ENCODE measurements at places on chromosomes 5 and 9.

DNA sequence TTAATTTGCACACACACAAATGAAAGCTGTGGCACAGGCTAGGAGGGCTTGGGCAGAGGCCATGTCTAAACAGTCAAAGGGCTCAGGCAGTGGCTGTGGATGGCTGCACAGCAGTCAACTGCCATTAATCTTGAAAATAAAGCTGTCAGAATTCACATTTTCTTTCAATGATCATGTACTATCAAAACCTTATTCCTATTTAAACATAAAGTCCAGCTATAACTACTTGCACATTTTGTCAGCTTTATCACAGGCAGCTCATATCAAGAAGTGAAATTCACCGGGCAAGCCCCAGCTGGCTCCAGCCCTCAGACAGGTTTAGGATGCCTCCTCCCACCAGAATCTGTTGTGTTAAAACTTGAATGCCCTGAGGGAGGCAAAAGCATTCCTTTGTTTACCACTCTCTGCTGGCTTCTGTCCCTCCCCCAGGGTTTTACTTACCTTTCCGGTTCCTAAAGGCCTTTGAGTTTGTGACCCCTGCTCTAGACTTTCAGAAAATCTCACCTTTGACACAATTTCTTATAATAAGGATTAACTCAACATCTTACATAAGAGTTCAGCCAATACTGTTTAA lies 54.9 kb upstream of the GRAMD2B start:
- no peak for DNase-seq

DNA sequence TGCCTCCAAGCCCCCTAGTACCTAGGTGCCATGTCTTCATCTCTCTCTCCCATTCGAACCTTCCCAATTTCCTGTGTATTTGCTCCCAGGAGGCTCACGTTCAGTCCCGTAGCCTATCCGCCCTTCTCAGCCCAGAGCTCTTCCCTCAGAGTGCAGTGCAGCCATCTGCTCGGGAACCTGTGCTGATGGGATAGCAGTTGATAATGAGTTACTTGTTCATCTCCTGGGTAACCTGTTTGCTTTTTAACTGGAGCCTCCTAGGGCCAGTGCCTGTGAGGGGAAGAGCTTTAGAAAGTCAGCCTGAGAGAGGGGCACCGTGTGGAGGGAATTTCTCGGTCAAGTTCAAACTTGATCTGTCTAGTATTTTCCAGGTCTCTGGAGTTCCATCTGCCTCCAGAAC lies 229.8 kb upstream of the IL12B start:
- no peak for DNase-seq

DNA sequence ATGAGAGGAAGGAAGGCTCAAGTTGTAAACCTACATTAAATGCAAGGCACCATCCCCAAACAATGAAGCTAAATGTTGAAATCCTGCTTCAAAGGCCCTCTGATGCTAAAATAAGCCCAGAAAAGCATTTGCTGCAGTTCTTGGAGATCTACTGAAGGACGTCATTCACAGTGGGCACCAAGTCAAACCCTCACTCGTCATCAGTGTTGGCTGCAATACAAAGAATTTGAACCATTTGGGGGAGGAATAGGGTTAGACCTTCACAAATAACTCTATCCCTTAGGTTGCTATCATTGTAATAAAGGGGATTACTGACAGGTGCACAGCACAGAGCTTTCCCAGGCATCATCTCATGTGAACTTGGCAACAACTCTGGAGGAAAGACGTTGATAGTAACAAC lies 9.3 kb upstream of the MEGF9 start:
- no peak for DNase-seq

- DNase-seq, result no peak
Observed at GRCh38 chr9:113973963-113974413, 97.9 kb downstream of the ZNF618 start.

DNA sequence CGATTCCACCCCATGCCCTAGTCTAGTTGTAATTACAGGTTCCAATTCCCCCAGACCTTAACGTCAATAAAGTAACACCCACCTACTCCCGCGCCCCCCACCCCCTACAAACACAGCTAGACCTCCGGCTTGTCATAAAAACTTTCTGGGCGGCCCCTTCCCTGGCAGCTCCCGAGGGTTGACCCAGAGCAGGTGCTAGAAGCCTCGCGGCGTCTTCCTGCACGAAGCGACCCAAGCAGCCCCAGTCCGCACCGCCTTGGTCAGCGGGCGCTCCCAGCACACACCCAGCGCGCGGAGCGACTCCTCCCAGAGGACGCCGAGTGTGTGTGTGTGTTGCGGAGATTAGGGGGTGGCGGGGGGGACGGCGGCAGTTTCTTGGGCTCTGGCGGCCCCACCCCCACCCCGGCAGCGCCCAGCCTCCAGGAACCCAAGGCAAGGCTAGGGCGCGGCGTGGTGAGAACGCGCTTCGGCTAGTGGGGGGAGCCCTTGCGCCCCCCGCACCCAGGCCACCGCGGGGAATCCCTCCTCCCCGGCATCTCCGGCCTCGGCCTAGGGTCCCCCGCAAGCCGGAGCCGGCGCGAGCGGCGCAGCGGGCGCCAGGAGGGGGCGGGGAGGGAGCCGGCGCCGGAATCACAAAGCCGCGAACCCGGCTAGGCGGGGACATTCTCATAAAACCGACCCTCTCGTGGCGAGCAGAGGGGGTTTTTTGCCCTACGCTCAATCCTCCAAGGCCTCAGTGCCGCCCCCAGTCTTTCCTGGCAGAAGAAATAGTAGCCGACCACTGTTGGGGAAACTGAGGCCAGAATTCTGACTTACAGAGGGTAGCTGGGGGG lies 2.2 kb downstream of the PCDH1 start:
- DNase-seq, result no peak

- no peak for DNase-seq
Observed at GRCh38 chr9:106797299-106797698, 65.7 kb upstream of the ZNF462 start.

- no peak for DNase-seq
Observed at GRCh38 chr9:110895147-110895905, 142.9 kb downstream of the LPAR1 start.

DNA sequence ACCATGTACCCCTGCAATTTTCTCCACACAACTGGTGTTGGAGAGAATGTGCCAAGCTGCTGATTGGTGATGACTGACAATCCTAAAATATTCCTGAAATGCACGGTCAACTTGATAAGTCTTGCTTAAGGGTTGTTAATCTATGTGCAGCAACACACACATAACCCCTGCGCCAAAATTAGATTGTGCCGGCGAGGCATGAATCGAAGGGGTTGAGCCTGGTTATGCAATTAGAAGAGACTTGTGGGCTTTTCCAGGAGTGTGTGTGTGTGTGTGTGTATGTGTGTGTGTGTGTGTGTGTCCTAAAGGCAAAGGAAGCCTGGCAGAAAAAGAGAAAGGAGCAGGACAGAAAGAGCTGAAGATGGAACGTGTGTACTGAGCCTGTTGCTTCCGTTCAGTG lies 22.3 kb downstream of the IRX2 start:
- no peak for DNase-seq

- DNase-seq, result no peak
Observed at GRCh38 chr5:149544028-149544420, 7.2 kb downstream of the CSNK1A1 start.

GRCh38 chr9:38026840-38027527 lies 42.0 kb downstream of the SHB start:
- no peak for DNase-seq

DNA sequence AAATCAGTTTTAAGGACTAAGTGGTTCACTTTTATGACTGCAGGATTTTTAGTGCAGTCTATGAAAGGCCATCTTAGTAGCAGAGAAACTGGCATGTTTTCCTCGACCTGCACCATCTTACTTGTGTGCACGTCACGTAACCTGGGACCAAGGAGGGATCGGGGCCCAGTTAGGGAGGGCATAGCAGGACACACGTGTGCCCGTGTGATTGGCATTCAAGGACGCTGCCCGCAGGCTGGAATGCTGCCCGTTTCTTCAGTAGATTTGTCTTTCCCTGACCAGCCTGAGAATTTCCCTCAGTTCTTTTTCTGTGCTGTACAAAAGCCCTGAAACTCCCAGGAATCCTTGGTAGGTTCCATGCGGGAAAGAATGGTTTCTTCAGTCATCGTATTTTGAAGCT lies 196.3 kb downstream of the TRIO start:
- no peak for DNase-seq

GRCh38 chr5:76074487-76075065 lies 8.6 kb upstream of the SV2C start:
- DNase-seq, result no peak

DNA sequence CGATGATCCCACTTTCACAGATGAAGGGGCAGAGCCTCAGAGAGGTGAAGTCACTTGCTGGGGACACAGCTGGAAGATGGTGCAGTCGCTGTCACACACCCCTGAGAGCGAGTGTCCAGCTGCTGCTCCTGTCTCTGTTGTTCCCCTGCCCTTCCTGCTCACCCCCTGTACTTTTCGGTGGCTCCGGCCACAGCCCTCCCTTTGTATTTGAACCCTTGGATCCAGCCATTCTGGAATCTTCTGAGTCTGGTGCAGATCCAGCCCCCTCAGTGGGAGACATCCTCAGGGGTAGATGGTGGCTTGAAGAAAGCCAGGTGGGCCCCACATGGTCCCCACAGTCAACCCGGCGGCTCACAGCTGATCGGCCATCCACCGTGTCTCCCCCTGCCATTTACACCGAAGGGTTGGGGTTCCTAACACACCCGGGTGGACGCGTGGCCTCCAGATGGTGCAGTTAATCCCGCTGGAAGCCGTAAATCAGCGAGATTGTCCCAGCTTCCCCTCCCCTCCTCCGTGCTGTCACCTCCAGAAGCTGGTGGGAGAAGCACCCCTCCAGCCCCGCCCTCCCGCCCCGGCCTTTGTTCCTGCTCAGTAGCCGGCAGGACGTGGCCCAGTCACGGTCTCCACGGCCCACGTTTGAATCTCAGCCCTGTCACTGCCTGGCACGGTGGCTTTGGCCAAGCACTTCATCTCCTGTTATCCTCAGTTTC lies 204.8 kb downstream of the C9orf50 start:
- DNase-seq, result no peak

DNA sequence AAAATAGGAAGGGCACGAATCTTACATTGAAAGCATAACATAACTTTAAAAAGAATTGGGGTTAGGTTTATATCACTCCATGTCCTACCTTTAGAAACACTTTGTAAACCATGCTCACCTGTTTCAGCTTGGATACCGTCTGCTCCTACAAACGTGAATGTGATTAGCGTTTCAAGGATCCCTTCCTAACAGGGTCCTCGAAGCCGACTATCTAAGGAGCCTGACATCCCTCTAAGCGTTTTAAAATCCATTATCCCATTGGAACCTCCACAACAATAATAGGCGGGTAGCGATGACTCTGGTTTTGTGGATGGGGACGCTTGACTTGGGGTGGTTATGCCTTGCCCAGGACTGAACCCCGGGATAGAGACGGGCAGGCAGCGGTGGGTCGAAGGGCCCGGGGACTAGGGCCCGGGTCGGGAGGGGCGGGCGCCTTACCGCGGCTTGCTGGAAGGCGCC lies 937 bp downstream of the SVEP1 start:
- DNase-seq, result no peak

- DNase-seq, result no peak
Observed at GRCh38 chr5:131751506-131751905, 45.3 kb downstream of the FNIP1 start.

DNA sequence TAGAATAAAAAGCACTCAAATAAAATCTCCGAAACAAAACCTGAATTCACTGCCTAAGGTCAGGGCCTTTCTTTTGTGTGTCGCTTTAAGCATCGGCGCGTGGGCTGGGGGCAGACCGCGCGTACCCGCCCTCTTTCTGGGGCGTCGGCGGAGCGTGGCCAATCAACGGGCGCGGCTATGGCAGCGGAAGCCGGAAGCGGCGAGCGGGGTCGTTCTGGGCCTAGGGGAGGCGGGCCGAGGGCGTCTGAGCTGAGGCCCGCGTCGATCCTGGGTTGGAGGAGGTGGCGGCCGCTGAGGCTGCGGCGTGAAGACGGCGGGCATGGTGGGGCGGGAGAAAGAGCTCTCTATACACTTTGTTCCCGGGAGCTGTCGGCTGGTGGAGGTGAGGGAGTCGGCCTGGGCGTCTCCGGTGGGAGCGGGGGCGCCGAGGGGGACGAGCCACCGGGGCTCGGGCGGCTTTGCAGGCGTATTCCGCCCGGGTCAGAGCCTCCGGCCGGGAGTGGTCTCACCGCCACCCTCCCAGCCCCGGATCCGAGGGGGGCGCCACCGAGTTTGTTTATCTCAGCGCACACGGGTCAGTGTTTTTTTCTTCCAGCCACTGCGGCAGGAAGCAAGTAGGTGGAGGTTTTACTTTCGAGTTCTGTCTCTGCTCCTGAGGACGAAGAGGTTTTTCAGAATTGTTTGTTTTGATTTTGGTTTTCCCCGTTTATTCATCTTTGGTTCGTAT lies at the start of gene MAT2B:
TSS of gene MAT2B (plus strand) at position 252 of the 727 bp plus-strand sequence. CDS start at position 320, 68 bp downstream.
- peak; percentile 72 for DNase-seq

DNA sequence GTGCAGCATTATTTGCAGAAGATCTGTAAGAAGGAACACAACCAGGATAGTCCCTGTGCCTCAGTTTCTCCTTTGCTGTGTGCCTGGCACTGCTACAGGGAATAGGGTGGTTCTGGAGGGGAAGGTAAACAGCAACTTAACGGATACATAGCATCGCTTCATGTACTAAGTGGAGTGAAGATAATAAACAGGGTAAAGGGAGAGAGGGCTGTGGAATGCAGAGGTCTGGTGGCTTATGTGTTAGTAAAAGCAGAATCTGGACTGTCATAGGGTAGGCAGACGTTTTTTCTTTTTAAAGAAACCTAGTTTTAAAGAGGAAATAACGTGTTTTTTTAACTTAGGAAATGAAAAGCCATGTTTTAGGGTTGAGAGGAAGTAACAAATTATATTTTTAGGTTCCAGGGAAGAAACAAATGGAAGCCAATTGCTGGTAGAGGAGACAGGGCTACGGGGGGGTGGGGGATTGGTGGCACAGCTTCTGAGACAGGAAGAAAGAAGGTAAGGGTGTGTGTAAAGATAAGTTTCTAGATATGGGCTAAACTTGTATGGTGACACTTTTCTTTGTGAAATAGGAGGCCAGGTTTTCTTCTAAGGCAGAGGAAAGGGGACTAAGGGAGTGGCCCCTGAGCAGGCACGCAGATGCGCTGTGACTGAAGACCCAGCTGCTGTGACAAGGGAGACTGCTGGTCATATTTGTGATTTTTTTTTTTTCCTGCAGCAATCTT lies 1.3 kb downstream of the GNG10 start:
- no peak for DNase-seq

GRCh38 chr9:91515074-91515687 lies 91.5 kb upstream of the NFIL3 start:
- peak; percentile 34 for DNase-seq

DNA sequence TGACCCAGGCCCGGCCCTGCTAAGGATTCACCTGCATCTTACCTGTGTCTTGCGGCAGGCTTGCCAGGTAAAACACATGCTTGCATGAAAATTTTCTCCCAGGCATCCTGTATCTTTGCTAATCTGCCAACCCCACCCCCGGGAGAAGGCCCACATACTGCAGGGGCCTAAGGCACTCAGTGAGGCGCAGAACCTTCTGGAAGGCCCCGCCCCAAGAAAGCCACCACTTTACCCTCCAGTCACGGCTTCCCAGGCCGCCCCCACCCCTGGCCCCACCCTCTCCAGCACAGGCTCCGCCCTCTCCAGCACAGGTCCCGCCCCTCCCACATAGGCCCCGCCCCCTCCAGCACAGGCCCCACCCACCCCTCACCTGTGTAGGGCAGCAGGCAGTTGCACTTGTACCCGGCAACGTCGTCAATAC lies 29.8 kb upstream of the SEC16A start:
- no peak for DNase-seq

- DNase-seq, result no peak
Observed at GRCh38 chr9:128128836-128129590, 1.5 kb upstream of the PTGES2 start.

- no peak for DNase-seq
Observed at GRCh38 chr9:77453825-77454647, 194.1 kb downstream of the GNA14 start.

All from GM19239 (cell line).